GM12878 (cell line): ENCODE measurements at places on chromosomes 2 and 18.

DNA sequence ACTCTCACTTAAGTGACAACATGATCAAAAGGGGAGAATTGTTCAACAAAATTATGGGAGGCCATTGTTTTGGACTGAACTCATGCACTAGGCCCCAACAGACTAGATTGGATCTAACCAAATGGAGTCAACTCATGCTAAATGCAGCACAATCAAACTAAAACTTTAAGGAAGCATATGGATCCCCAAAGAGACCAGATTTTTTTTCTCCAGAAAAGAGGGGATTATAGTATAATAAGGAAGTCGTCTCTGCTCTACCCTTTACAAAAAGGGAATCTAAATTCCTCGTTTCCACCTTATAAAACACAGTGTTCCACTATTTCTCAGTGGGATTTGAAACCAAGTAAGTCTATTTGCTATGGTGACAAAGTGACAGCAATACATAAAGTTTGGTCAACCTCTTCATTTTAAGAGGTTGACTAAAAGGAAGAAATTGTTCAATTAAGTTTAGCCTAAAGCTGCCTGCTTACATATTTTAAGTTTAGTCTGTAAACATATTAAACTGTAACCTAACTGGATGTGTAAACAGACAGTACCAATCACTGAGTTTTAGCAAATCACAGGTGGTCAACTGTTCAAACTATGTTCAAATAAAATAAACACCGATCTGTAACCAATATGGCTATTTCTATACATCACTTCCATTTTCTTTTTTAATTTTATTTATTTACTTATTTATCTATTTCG, 40.9 kb upstream of the MAT2A start:
- no peak for DNase-seq

- no peak for DNase-seq
Measured at GRCh38 chr2:111663471-111664274, 220.3 kb downstream of the ANAPC1 start.

DNA sequence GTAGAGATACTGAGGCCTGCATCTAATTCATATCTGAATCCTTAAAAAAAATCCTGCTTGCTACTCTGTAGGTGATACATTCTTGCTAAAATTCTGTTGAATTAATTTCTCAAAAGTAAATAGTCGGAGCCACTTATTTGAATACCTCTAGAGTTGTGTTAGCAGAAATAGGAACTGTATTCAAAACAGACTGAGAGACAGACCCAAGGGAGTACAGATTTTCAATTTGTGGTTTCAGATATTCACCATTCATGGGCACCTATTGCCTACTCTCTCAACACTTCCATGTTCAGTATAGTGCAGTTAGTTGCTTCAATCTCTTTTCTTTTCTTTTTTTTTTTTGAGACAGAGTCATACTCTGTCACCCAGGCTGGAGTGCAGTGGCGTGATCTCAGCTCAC, 46.6 kb upstream of the CTLA4 start:
- no peak for DNase-seq

DNA sequence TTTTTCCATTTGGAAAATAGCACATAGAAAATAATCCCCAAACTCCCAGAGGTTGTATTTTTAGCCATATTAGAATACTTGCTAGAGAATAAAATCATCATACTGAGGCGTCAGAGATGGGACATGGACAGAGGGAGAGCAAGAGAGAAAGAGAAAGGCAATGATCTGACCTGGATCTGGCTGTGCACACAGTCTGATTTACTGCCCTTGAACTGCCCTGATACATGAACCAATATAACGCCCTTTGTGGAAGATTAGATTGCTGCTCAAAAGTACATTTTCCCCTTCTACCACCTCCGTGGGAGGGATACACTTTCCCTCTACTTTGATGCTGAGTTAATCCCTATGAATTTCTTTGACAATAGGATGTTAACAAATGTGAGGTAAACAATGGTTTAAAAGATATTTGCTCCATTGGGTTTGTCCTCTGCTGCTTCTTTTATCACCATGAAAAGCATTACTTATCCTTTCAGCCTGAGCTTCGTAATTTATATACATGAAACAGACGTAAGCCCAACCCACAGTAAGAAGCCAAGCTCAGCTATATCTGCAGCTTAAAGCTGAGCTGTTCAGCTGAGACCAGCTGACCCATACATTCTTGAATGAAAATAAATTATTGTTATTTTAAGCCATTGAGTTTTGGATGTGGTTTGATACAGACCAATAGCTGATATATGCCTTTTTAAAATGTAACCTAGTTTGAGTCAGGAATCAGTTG, 1664.6 kb upstream of the CELF4 start:
- DNase-seq: no peak

DNA sequence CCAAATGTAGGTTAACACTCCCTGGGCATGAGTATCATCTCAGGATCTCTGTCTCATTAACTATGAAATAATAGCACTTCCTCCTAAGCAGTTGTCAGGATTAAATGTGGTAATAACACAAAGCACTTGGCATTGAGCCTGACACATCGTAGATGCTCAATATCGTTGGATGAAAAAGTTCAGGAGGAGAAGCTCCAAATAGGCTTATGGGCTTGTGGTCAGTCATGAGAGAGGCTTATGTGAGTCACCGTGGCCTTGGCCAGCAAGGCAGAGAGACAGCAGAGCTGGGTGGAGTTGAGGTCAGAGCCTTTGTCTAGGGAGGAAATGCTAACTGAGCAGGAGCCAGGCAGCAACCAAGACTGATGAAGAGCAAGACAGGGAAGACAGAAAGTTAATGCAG, 68.3 kb upstream of the PPM1B start:
- no peak for DNase-seq

- no peak for DNase-seq
Measured at GRCh38 chr2:237202288-237203030, 116.8 kb downstream of the COPS8 start.
